ENCODE measurements at places on chromosomes 11 and 22.

DNA sequence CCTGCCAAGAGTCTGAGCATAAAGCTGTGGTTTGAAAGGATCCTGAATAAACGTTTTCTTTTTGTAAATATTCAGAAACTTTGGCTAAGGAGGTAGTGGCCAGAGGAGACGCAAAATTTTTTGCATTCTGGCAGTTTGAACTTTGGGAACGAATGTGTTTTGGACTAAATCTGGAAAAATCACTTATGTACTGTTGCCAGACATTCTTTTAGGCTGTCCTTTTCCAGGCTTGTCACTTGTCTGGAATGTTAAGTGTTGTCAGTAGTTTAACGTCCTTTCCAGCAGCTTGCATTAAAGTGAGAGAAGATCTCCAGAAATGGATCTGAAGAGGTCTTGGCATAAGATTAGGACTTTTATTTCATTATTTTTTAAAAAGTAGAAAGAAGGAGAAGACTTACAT, 18.5 kb downstream of the SPECC1L start:
- no peak for DNase-seq

DNA sequence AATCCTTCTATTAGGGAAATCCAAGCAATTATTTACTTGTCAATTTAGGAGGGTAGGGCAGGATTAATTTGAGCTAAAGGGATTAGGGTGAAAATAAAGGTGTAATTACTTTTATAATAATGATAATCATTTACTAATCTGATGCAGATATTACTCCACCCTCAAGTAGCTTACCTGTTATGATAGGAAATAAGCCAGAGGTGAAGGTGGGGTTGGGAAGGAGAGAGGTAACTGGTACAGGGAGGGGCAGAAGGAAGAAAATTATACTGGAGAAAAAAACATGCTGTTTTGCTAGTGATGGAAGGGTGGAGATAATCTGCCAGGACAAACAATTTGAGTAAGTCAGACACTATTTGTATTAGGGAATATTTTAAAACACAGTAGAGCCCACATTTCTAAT, 157.7 kb downstream of the BARX2 start:
- DNase-seq: no peak

DNA sequence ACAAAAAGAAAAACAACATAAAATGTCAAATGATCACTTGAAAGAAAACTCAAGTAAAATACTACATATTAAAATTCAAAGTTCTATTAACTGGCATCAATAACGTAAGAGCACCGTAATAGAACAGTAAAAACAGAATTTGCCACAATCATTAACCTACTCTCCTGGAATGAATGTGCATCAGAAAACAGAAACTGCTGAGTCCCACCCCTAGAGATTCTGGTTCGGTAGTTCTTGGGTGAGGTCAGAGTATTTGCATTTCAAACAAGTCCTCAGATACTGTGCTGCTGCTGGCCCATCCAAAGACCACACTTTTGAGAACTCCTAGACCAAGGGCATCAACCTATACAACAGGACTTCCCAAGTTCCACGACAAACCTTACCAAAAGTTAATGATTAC, 23.5 kb downstream of the PITPNB start:
- DNase-seq: no peak

- DNase-seq: no peak
Observed at GRCh38 chr22:45470871-45471270, 31.8 kb upstream of the FBLN1 start.

- DNase-seq: no peak
Observed at GRCh38 chr11:94557992-94558391, 9.2 kb upstream of the PIWIL4 start.

- DNase-seq: no peak
Observed at GRCh38 chr11:5507177-5507932, 2.4 kb downstream of the UBQLN3 start.

- no peak for DNase-seq
Observed at GRCh38 chr11:19355601-19356000, 114.9 kb upstream of the E2F8 start.

DNA sequence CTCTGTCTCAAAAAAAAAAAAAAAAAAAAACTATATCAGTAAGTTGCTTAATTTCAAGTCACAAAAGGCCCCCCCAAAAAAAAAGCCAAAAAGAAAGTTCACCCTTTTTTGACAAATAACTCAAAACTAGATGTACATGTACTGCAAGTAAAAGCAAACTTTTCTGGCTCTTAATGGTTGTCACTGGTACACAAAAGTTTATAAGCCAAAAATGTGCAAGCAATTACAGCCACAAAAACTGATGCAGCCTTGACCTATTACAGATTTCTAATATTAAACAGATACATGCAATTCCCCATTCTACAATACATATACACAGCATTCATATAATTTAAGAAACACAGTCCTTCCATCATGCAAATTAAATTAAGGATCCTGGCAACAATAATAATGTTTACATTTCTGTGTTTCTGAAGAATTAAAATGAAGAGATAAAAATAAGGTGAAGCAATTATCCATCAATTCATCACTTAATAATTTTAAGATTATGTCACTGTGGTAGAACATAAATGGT, 18.6 kb downstream of the PICALM start:
- DNase-seq: no peak

GRCh38 chr11:76793391-76794291, 10.5 kb downstream of the TSKU start:
- no peak for DNase-seq

GRCh38 chr11:119340335-119341221, at the start of gene C1QTNF5:
C1QTNF5 (minus strand) TSS chr11:119340883; CDS start chr11:119340397, 486 bp downstream.
- DNase-seq: no peak

DNA sequence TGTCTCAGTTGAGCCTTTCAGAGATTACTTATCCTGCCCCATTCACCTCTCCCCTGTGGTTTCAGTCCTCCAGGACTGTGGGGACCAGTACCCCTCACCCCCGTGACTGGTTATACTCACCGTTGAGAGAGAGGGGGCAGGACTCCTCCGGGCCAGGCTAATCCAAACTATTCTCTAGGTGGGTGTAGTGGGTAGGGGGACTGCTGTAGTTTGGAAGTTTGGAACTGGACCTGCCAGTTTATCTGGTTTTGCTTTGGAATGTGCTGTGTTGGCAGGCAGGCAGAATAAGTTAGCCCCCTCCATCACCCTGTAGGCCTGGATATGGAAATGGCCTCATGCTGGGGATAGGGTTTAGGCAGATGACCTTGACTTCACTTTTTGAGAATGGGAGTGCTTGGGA, 13.5 kb downstream of the TEAD1 start:
- no peak for DNase-seq

GRCh38 chr22:18990355-18991137, 54.5 kb upstream of the PRODH start:
- no peak for DNase-seq

DNA sequence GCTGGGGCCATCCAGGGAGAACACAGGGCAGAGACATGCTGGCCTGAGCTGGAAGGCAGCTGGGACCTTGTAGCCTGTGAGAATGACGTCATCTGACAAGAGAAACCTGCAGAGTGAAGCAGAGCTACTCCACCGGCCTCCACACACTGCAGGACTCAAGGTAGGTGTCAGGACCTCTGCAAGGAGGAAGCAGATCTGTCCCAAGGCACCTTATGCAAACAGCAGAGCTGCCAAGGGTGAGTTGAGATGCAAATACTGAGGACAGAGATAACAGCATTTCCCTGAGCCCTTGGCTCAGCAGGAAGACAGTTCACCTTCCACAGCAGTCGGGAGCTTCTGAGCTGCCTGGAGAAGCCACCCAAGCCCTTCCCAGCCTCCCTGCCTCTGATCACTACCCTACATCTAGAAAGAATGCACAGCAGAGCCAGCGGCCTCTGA, 51.9 kb upstream of the IGSF9B start:
- no peak for DNase-seq

GRCh38 chr11:112281726-112282125, 21.1 kb upstream of the PLET1 start:
- no peak for DNase-seq

DNA sequence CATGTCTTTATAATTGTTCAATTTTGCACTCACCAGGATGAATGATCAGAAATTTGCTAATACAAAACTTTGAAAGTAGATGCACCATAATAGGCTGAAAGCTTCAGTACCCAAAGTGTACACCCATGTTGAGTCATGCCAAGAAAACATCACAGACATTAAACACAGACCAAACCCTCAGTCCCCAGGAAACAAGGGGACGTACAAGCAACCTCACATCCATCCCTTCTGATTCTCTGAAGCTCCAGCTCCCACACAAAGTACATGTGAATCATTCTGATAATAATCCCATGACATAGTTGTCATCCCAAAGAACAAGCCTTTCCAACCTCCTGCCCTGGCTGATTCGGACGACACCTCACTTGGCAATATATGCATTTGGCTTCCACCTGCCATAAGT, 183.8 kb downstream of the SNX19 start:
- DNase-seq: no peak

DNA sequence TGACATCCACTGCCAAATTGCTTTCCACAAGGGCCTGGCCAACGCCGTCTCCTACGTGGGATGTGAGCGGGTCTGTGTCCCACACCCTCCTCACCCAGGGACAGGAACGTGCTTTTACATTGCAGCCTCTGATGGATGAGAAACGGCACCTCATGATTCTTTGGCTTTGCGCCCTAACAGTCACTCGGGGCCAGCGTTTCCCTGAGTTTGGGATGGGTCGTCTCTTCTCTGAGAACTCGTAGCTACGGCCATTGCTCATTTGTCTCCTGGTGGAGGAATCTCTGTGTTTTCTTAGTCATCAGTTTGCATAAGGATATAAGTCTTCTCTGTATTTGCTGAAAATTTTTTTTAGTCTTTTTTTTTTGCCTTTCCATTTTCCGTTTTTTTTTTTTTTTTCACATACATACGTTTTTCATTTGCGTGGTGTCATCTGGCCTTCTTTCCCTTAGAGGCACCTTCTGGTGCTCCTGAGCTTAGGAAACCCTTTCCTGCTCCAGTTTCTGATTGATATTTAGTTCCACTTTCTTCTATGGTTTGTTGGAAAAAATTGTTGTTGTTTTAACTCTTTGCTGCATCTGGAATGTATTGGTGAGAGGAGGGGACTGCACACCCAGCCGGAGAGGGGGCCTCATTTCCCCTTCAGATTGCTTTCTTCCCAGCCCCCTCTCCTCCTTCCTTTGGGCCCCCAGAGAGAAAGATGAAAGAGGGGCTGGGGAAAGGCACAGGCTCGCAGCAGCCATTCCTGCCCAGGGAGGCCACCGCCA, 12.0 kb downstream of the TNNT3 start:
- no peak for DNase-seq

DNA sequence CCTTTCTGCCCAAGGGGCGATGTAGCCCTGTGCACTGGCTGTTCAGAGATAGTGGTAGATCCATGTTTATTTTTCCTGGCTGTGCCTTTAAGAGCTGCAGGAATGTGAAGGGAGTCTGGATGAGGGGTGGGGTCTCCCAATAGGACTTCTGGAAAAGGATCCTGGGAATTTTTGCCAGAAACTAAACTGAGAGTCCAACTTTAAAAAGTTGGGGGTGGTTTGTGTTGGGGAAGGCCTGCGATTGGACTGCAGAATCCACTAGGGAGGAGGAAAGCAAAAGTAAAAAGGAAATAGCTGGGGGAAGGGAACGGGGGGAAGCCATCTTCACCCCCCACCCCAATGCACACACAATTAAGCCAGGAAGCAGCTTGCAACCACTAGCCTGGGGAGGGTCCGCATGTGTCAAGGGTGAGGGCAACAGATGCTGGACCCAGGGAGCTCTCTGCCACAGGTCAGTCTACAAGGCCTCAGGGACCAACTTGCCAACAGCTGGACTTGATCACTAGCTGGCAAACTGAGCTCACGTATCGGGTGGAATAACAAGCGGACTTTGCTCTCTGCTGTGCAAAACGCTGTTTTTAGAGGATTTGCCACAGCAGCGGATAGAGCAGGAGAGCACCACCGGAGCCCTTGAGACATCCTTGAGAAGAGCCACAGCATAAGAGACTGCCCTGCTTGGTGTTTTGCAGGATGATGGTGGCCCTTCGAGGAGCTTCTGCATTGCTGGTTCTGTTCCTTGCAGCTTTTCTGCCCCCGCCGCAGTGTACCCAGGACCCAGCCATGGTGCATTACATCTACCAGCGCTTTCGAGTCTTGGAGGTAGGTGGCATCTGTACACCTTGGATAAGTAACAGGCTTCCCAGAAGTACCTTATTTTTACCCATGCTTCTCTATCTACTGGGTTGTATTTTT, at the start of gene OLFML1:
Gene OLFML1, plus strand, starts transcription at position 321 of the 912 bp plus-strand sequence. Its CDS starts 370 bp downstream, at position 691.
- DNase-seq: no peak

- no peak for DNase-seq
Observed at GRCh38 chr11:78753297-78753696, 178.6 kb upstream of the NARS2 start.

- no peak for DNase-seq
Observed at GRCh38 chr11:113828191-113828590, 47.2 kb downstream of the USP28 start.

DNA sequence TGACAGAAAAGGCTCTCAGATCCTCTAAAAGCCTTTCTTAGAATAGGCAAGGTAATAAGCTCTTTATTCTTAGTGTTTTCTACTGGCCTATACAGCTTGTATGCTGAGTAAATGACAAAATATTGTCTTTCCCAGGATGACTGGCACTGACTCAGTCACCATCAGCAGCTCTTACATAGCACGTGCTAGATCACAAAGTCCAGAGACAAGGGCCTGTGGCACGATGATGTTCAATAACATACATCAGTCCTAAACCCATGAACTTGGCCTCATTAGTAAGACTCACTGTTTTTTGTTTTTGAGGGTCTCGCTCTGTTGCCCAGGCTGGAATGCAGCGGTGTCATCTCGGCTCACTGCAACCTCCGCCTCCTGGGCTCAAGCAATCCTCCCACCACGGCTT, 42.7 kb downstream of the CELF1 start:
- DNase-seq: no peak

- no peak for DNase-seq
Observed at GRCh38 chr11:65156256-65156655, 13.8 kb upstream of the SPDYC start.

GRCh38 chr11:1586699-1587098, 1.6 kb upstream of the KRTAP5-1 start:
- DNase-seq: no peak

DNA sequence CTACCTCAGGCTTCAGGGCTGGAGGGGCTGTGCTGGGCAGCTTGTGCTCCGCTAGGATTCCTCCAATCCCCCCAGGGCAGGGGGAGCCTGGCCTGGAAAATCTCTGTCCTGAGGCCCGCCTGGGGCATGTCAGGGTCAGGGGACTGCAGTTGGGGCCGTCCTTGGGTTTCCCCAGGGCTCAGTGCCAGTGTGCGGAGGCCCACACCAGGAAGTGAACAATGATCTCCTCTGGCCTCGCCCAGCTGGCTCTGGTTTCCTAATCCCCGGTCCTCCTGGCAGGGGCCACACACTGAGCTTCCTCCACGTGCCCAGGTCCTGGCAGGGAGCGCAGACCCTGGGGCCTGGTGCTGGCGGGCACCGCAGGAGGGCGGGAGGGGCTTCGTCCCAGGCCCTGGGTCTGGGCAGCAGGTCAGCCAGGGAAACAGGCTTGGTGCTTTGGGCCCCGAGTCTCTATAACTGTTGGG, 1.4 kb upstream of the MUC2 start:
- DNase-seq: no peak

GRCh38 chr11:46295312-46296058, 18.0 kb downstream of the CREB3L1 start:
- DNase-seq: peak; percentile 62

- DNase-seq: no peak
Observed at GRCh38 chr11:115352805-115353485, 151.3 kb downstream of the CADM1 start.
